ENCODE measurements at places on chromosomes 1 and 21.

GRCh38 chr1:198246337-198246736, 89.5 kb downstream of the NEK7 start:
- no peak for DNase-seq

GRCh38 chr21:46421756-46422555, 36.7 kb upstream of the DIP2A start:
- DNase-seq, result no peak

DNA sequence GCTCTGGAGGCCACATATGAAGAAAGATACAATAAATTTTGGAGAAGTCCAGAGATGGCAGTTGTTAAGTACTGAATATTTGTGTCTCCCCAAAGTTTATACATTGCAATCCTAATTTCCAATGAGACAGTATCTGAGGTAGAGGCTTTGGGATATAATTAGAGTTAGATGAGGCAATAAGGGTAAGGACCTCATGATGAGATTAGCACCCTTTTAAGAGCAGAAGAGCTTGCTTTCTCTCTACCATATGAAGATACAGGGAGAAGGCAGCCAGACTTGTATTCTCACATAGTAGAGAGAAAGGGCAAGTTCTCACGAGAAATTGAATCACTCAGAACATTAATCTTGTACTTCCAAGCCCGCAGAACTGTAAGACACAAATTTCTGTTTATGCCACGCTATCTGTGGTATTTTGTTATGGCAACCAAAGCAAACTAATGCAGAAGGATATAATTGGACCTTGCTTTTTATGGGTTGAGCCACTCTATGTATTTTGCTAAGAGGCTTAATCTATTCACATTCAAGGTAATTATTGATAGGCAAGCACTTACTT, 430.1 kb downstream of the KCNT2 start:
- no peak for DNase-seq

GRCh38 chr1:117803318-117803717, 126.1 kb downstream of the GDAP2 start:
- DNase-seq, result no peak

GRCh38 chr1:53929246-53929960, 16.1 kb downstream of the IFT25 start:
- no peak for DNase-seq

Data from HS-27A (cell line).